ENCODE measurements at places on chromosomes 12 and 14.
A peak's percentile ranks its signal among the peaks of the same experiment; 100 is the strongest.

GRCh38 chr12:68393417-68393816 lies 61.3 kb upstream of the MDM1 start:
- DNase-seq: no peak

GRCh38 chr14:100755649-100756048 lies 29.0 kb downstream of the DLK1 start:
- no peak for DNase-seq

DNA sequence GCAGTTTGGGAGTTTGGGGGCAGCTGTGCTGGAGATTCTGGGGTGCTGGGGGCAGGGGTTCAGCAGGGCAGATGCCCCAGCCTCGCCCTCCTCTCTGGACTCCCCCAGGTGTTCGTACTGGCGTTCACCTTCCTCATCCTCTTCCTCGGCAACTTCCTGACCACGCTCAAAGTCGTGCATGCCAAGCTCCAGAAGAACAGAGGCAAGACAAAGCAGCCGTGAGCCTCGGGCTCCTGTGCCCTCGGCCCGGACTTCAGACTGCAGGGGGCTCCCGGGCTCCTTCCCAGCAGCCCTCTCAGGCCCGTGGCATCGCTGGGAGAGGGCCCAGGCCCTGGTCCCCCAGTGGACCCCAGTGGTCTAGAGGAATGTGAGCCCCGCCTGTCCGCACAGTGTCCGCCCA lies 18.0 kb downstream of the RHOF start:
- DNase-seq: no peak

- peak; percentile 64 for DNase-seq
Observed at GRCh38 chr12:67633708-67634107, 14.8 kb upstream of the DYRK2 start.

DNA sequence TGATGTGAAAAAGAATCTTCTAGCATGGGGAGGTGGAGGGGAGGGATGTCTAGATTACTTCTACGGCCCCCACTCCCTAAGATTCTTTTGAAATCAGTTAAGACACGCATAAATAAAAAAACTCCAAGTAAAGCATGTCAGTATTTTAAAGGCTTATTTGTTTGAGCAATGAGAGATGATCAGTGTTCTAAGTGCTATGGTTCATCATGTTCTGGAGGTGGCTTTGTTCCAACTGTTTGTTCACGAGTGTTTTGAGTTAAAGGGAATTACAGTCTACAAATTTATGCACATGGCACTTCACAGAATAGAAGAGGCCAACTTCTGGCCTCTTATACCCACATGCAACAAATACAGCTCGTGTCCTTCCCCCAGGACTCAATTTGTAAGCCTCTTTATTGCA lies 394.9 kb downstream of the RAD51B start:
- no peak for DNase-seq

DNA sequence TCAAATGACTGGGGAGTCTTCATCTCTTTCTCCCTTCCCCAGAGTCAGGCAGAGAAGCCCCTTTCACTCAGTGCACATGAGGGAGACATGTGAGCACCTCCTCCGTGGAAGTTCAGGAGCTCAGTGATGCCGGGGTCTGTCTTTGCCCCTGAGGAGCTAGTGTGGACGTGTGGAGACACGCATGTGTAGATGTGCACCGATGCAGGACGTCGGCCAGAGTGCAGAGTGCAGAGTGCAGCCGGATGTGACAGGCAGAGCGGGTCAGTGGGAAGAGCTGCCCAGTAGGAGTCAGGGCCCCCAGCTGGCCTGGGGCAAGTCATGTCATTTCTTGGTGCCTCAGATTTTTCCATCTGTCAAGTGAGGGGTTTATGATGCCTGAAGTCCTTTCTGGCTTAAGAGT lies 20.7 kb downstream of the TSPAN9 start:
- no peak for DNase-seq

DNA sequence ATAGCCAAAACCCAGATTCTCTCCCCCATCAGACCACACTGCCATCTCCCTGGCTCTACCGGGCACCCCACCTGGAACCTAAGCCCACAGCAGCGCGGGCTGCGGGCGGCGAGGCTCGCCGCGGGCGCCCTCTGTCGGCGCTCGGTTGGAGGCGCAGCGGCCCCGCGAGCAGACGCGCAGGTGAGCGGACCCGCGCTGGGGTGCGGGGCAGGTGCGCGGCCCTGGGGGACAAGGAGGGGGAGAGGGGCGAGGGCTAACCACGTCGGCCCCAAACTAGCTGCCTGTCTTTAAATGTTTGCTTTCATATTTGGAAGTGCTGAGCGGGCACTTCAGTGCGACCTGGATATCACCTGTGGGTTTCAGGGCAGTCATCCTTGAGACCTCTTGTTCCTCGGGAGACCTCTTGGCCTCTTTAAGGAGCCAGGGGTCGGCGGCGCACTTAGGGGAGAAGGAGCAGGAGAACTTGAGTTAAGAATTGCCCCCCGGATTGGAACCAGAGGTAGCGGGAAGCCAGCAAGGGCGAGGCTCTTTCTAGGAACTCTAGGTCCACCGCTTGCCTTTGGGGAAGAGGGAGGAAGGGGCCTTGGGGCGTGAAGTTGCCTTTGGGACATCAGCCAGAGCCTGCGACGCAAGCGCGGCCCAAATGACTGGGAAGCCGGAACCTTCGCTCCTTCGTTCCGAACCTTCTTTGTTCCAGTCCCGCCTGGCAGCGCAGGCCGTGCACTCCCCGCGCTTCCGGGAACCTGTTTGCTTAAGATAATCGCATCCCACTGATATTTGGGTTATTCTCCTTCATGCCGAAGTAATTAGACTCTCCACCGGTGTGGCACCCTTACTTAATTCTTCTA lies 78.7 kb downstream of the NEDD1 start:
- peak; percentile 7 for DNase-seq

DNA sequence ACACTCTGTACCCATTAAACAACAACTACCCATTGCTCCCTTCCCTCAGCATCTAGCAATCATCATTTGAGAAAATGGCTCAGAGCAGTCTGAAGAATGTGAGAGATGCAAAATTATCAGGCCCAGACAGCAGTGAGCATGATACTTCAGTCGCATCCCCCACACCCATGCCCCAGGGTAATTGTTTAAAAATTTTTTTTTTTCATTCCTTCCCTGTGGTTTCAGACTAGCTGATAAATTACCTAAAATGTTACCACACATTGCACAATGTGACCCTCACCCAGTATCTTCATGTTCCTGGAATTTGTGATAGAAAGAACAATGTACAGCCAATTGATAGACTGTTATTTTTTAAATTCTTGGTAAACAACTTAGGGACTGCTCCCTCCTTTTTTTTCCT lies 11.3 kb upstream of the USP15 start:
- no peak for DNase-seq

- DNase-seq: no peak
Observed at GRCh38 chr12:131134523-131135310, 181.0 kb downstream of the ADGRD1 start.

- no peak for DNase-seq
Observed at GRCh38 chr12:89523843-89524540, 604 bp downstream of the GALNT4 start.

DNA sequence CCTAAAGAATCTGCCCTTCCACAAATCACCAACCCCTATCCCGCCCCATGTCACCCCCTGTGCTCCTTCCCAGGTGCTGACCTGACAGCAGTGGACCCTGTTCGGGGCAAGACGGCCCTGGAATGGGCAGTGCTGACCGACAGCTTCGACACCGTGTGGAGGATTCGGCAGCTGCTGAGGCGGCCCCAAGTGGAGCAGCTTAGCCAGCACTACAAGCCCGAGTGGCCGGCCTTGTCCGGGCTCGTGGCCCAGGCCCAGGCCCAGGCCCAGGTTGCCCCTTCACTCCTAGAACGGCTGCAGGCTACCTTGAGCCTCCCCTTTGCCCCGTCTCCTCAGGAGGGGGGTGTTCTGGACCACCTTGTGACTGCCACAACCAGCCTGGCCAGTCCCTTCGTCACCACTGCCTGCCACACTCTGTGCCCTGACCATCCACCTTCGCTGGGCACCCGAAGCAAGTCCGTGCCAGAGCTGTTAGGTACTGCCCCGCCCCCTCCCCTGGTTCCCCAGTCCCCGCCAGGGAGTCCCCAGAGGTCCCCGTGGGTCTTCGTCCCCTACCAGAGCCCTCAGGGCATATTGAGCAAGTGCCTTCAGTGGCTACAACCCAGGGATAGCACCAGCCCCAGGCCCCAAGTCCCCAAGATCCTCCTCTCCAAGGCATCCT lies 2.7 kb downstream of the ANKRD33 start:
- no peak for DNase-seq

DNA sequence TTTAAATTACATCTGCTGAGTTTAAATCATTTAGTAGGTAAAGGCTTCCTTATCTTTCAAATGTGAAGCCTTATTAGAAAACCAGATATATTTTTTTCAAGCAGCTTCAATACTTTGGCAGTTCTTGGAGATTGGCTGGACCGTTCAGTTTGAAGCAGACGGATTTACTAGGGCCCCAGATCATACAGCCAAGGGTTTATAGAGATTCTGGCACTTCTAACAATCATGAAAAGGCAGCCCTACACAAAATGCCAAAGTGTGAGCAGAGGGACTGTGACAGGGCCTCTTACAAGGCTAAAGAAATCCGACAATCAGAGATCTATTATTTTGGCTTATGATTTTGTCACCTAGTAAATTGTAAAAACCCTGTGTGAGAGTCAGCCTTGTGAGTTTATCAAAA lies 162.8 kb upstream of the SLC38A2 start:
- DNase-seq: no peak

Data from Ammon's horn (tissue), 1 donor.